Immature natural killer cell (primary cell): ENCODE measurements at places on chromosomes 13 and 19. TPM values are rescaled to one million over a fixed set of nuclear protein-coding genes. Genes with fewer than 3 reads are reported as not detected.

The S1PR5 gene
- polyA plus RNA-seq, result 383 TPM

- no peak for DNase-seq
Observed at GRCh38 chr19:39913682-39914333, 20.6 kb downstream of the FCGBP start.

GRCh38 chr13:85797311-85797710, 1.9 kb downstream of the SLITRK6 start:
- DNase-seq, result no peak

GRCh38 chr19:6967967-6968366, 53.3 kb downstream of the MBD3L2B start:
- DNase-seq, result no peak

GRCh38 chr19:55488986-55489710, 912 bp downstream of the SSC5D start:
- DNase-seq, result no peak

DNA sequence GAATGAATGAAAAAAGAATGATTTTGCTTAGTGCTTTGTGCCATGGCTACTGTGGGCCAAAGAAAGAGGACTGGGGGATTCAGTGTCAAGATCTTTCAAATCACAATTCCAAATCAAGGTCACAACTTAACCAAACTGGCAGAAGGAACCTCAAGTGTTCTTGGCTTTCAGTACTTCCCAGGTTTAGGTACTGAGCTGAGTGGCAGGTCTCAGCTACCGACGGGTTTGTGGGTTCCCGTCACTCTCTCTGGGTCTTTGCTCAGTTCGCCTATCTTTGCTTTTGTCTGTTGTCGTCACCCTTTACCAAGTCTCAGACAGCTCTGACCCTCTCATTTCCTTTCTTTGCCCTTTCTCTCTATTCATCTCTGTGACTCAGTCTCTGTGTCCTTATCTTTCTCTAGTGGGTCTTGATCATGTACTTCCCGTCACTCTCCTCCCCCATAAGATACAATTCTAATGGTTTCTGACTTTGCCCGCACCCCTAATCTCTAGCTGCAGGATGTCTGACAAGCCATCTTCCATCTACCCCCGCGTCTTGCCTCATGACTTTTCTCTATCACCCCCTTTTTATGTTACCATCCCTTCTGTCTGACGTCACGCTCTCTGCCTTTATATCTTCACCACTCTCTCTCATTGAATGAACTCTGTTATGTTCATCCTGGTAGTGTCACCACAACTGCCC, 33.3 kb upstream of the LRRC4B start:
- DNase-seq, result no peak
